ENCODE measurements at places on chromosomes 2 and 18.

DNA sequence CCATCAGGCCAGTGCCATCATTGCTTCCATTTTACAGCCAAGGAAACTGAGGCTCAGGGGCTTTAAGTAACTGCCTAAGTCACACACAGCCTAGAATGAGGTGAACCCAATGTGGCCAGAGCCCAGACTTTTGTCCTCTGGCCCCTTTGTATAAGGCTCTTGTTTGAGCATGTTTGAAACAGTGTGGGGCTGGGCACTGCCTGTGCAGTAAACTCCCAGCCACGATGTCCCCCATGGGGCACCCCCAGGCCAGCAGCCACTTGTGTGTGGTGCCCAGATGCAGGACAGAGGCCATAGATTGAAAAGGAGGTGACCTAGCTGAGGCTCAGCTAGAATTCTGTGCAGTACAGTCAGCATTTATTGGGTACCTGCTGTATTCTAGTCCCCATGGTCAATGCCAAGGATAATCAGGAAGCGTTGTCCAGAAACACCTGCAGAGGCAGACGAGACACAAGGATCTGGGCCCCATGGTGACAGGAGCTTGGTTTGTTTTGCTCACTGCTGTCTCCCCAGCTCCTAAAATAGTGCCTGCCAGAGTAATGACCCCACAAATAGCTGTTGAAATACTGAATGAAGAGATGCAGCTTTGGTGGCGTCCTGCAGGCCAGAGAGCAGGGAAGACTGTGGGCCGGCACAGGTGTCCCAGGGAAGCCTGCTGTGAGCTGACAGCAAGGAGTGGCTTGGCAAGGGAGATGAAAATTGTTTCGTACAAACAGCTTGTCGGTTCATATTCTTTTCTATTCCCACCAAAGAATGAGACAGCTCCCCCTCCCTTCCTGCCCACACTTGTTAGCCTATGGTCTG is 160.7 kb downstream of the LDLRAD4 start:
- DNase-seq = no peak

DNA sequence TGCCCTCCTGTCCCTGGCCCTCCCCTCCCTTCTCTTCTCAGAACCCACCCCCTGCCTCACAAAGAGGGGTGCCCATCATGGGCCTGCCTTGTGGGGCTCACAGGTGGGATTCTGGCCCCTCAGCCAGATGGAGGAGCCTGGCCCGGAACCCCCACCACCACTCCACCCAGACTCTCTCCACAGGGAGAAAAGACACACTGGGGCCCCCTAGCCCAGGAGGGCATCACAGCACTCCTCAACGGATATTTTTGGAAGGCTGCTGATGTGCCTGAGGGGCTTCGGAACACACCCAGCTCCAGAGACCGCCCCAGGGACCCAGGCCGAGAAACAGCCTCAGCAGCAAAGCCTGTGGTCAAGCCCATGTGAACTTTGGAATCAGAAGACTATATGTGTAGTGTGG is 9.9 kb downstream of the KCNIP3 start:
- no peak for DNase-seq

DNA sequence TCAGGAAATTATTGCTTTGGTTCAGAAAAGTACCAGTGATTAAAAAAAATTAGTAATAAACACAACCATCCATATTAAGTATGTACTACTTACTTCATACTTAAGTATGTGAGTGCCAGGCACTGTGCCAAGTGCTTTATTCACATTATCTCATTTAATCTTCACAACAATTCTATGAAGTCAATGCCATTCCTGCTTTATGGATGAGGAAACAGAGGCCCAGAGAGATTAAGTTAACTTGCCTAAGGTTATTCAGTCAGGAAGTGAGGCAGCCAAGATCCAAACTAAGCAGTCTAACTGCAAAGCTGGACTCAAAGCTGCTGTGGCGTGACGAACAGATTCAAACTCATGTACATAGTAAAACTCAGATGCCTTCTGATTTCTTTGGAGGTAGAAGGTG is 22.3 kb downstream of the DTNB start:
- no peak for DNase-seq

DNA sequence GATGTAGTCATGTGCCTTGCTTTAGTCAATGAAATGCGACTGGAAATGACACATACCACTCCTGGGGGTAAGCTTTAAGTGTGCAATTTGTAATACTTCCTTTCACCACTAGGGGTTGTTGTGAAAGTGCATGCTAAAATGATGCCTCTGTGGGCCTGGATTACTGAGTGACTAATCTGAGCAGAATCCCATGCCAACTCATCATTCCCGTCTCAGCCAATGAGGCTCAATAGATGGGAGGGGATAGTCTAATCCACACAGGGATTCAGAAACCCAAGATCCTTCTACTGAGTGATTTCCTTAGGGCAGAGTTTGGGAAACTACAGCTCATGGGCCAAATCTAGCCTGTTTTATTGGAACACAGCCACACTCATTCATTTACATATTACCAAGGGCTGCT is 54.0 kb downstream of the HRH4 start:
- peak; percentile 60 for DNase-seq

DNA sequence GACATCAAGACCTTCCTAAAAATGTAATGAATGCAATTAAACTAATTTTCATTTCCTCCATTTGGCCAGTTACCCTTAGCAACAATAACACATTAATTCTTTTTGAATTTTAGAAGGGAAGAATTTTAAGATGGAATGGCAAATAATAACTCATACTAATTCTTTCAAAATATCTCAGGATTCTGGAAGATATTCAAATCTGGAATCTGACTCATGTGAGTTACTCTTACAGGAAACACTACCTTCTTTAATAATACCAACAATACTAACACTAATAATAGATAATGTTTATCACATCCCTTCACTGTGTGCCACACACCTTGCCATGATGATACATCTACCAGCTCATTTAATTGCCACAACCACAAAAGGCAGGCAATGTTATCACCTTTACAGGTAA is 46.4 kb downstream of the ZNF521 start:
- DNase-seq = no peak

GRCh38 chr2:44450806-44451205 is 89.1 kb downstream of the CAMKMT start:
- DNase-seq = no peak

GRCh38 chr2:164737612-164738081 is 104.0 kb downstream of the COBLL1 start:
- DNase-seq = peak; percentile 72

DNA sequence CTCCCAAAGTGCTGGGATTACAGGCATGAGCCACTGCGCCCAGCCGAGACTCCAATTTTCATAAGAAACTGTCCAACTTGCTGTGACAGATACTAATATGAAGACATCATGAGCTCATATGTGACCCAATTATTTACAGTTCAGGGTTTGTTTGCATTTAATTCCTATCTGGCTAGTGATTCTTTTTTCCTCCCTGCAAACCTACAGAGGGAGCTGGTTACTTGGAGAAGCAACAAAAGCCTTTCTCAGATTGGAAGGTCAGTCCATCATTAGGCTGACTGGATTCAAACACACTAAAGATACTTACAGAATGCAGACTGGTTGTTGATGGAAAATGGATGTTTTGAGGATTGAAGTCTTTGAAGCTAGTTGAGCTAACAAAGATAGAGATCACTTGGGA is 176.4 kb downstream of the ANKRD44 start:
- DNase-seq = no peak

GRCh38 chr2:233470011-233470687 is 96.4 kb downstream of the USP40 start:
- no peak for DNase-seq

DNA sequence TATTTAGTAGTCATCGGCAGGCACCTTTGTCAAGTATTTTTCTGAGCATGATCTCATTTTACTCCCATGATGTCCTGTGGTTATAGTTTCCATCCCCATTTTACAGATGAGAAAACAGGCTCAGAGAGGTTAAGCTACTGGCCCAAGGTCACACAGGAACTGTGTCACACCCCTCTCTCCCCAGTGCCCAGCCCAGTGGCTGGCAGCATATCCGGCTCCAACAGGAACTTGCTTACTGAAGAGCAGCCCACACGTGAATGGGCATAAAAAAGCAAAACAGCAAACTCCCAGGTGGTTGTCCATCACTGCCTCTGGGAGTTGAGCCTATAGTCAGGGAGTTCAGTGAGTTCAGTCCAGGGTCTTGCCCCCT is 8.3 kb upstream of the KLF11 start:
- DNase-seq = no peak

DNA sequence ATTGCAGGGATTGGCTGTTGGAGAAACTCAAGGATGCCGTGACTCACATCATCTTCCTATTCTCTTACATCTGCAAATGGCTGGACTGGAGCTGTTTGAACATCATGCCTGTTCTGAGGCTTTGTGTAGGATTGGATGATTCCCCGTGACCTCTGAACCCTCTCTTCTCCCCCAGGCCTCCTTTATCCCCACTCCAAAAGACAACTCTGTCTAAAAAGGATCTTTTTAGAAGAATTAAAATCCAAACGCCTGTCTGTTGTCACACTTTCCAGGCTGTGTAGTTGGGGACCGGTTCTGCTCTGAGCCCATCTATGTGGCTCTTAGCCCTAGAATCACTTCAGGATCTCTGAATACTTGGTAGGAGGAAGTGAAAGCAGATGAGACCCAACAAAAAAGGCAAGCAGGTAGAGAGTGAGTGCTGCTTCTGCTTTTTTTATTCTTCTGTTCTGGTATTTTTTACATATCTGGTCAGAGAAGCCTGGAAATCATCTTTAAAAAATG is 565 bp downstream of the SP140 start:
- DNase-seq = no peak

DNA sequence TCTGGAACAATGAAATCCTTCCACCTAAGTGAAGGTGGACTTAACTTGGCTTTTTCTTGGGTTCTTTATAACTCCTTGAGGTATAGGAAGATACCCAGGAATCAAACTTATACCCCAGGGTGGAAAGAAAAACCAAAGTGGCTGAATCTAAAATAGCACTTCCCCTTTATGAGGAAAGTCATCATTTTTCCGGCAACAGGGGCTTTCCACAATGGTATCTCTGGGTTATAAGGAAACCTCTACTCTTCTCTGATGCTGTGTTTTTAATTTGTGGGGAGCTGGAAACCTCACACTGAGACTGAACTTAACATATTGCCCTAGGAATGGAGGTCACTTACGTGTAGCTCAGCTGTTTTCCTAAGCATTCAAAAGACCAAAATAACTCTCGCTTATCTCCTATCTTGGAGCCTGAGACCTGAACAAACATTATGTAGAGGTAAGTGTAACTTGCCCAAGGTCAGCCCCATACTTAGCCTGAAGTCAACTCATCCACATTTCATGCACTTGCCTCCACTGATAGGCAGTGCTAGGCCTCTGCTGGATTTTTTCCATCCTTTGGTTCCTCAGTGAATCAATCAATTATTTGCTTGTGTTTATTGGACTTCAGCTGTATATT is 117.9 kb downstream of the SETBP1 start:
- no peak for DNase-seq

GRCh38 chr2:138059487-138060300 is 95.4 kb downstream of the HNMT start:
- no peak for DNase-seq

DNA sequence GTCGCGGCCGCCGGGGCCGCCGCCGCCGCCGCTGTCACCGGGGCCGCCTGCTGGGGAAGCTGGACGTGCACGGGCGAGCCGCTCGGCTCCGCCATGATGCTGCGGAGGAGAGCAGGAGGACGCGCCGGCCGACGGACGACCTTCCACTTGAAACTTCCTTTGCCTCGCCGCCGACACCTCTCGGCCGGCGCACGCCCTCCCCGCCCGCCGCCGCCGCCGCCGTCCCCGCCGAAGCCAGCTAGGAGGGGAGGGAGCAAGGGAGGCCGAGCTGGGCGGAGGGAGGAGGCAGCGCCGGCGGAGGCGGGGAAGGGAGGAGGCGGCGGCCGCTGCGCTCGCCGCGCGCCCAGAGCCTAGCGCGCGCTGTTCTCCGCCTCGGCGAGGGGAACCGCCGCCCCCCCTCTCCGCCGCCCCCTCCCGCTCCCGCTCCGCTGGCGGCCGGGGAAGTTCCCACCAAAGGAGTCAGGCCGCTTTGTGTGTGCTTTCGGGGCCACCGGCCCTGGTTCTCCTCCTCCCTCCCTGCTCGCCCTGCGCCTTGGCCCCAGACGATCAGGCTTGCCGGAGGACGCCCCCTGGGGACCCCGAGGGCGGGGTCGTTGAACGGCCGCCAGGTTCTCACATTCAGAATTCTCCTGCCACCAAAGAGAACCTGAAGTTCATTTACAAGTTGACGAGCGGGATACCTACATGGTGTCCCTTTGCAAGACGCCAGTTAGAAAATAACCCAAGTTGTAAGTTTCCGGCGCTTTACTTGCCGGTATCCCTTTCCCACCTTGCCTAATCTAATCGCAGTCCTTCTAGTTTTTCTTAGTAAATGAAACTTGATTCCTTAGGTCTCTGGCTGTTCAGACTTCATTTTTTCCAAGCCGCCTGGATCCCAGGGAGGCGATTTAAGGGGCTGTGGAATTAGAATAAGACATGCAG is at the start of gene STK39:
TSS of gene STK39 (minus strand) at position 255 of the 921 bp plus-strand sequence. CDS start at position 95, 160 bp downstream.
- DNase-seq = peak; percentile 50

- no peak for DNase-seq
Observed at GRCh38 chr2:189127756-189128155, 51.8 kb downstream of the COL5A2 start.

DNA sequence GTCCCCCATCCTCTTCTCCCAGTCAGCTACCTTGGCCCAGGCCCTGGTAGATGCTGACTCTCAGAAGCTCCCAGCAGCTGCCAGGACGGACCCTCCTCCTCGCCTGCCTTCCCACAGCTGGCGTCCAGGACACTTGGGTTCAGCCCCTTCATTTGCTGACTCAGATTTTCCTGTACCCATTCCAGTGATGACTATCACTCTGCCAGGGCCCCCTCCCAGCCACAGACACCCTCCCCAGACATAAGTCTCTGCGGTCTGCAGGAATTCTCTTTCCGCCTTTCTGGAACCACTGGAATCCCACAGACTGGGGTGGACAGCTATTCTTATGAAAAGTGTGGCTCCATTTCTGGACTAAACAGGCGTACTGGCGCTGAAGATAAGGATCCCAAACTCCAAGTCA is 260.3 kb upstream of the EPAS1 start:
- DNase-seq = peak; percentile 41

- peak; percentile 34 for DNase-seq
Observed at GRCh38 chr2:25960920-25961319, 21.4 kb downstream of the KIF3C start.

DNA sequence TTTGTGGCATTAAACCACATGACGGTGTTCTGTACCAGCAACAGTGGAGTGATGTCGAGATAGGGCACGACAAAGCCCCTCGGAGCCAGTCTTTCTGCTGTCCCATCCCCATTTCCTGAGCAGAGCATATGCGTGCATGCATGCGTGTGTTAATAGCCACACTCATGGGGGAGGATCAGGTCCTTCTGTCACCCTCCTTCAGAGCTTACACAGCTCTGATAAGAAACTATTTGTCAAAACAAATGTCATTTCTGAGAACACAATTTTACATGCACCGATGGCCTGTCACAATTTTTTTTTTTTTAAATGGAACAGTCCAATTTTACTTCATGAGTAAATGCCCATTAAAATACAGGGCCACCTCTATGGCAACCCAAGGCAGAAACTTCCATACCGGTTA is 95.9 kb upstream of the ZBTB14 start:
- no peak for DNase-seq

- no peak for DNase-seq
Observed at GRCh38 chr2:230742781-230743180, 30.1 kb downstream of the CAB39 start.

DNA sequence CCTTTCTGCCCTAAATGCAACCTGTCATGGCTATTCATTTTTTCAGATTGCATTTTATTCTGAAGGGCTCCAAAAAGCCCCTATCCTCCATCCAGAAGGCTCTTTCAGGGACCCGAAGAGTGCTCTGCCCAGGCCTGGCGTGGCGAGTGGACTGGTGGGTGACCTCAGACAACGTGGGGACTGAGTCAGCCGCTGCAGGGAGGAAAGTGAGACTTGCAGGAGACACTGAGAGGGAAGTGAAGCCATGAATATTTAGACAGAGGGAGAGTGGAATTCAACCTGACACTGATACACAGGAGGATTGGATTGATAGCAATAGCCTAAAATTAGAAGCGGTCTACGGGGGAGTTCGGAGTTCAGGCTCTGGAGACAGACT is 63.6 kb upstream of the SIX2 start:
- no peak for DNase-seq
